NCI-H2081 treated with DMSO at 0.1 percent for 48 hours (cell line): ENCODE measurements at places on chromosomes 16 and 17.

DNA sequence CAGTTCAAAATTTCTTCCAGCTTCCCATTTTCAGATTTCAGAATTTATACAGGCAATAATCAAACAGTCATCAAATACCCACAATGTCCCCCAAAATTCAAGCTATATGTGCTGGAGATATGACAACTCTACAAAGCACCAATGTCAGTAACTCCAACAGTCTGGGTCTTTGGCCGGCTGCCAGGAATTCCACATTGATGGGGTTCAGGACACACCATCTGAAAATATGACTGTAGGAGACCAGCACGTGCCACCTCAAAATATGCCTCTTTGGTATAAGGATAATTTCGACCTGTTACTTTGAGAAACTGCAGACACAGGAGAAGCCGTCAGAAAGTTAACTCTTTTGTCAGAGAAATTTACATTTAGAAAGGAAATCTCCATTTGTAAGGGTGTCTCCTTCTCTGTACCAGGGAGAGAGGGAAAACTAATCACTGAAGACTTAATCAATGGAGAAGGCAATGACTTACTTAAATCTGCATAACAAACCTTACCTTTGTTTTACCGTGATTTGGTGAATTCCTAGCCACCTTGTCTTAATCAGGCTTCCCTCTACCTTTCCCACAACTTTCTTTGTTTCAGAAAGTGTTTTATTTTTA, 594.3 kb upstream of the CDH5 start:
- no peak for DNase-seq

DNA sequence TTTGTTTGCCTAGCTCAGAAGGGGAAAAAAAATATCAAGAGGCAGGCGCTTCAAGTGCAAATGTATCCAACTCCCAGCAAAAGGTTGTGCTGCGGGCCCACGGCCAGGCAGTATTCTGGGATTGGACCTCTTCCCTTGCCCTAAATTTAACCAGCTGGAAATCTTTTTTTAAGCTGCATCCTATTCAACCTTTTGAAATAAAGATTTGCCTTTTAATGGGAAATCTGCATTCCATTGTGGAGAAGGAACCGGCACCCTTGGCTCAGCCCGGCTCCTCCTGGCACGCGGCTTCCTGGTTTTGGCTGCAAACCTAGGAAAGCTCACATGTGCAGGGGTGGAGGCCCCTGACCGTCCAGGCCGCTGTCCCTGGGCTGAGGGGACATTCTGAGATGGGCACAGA, 38.8 kb upstream of the ENPP7 start:
- DNase-seq: no peak

GRCh38 chr17:74343526-74344284, 17.7 kb downstream of the KIF19 start:
- DNase-seq: no peak

DNA sequence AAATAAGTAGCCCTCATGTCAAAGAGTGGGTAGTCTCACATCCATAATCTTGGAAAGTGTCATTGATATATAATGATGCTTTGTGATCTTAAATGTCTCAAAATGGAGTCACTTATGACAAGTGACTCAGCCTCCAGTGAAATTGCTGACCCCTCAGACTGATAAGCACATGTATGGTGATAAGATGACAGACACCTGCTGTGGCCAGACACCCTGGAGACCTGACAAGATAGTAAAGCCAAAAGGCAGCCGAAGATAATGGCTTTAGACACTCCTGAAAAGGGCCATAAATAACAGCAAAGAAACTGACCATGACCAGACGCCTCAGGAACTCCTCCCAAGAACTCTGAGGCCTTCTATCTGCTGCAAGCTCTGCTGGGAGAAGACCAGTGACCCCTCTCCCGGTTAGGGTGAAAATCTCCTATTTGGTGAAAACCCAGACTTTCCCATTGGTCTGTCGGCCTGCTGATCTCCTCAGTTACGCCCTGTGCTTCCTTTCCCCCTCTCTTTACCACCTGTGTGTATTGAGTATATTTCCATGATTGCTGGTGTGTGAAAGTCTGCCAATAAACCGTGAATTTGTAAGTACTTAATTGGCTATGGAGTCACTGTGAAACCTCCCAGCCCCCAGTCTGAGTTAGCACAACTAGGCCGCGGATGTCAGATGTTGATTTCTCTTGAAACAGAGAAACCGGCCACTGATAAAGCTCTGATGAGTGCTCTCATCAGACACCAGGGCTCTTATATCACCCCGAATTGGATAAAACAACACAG, 226.7 kb upstream of the MYOCD start:
- no peak for DNase-seq

GRCh38 chr17:30567231-30568116, 90.3 kb downstream of the GOSR1 start:
- DNase-seq: no peak

GRCh38 chr17:76824093-76824492, 44.1 kb upstream of the MGAT5B start:
- DNase-seq: no peak

DNA sequence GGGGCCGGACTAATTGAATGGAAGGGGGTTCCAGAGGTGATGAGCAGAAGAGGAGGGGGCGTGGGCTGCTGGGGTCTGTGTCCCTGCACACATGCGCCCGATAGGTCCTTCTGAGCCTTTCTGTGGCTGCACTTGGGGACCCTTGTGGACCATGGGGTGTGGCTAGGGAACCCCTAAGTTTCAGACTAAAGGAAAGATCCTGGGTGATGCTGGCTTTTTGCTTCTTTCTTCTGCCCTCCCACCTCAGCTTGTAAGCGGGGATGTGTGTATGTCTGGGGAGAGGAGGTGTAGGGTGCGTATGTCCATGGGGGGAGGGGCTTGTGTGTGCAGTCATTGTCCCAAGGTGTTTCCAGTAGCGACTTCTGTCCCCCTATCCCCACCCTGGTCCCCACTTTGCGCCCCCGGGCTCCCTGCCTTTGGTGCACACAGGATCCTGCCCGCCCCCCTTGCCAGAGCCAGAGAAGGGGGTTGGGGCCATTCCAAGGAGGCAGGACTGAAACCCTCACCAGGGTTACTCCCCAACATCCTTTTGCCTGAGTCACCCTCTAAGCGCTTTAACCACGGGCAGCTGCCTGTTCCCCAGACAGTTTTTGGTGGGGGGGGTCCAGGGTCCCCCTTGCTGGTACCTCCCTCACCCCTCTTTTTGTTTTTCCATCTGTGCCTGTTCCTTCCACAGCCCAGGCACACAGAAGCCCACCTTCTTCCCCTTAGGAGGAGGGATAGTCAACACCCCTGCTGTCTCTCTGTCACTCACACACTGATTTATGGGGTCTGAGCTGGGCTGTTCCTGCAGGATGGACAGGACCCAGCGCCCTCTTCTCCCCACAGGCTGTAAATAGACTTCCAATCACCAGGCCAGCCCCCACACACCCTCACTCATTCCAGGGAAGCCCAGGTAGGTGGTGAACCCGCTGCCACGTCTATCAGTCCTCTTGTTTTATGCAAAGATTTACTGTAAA, 83.2 kb downstream of the ARHGAP23 start:
- no peak for DNase-seq

DNA sequence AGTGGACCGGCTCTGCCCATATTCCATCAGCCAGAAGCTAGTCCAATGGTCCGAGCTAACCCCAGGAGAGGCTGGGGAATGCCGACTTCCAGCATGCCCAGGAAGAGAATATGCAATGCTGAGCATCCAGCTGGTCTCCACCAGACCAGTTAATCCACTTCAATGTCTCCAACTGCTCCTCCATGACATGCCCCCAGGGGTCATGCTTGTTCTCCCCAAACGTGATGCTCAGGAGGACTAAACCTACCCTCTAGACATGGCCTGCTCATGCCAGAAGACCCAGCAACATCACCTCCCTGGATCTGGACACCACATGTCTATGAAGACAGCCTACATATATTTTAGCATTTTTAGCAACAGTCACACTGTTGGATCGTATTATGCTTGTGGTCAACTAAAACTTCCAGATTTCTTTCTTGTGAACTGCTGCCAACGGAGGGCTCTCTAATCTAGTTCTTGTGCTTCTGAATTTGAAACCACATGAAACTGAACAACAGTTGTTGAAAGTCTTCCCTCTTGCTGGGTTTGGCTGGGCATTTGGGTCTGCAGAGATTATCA, 245.1 kb downstream of the SOX9 start:
- no peak for DNase-seq

DNA sequence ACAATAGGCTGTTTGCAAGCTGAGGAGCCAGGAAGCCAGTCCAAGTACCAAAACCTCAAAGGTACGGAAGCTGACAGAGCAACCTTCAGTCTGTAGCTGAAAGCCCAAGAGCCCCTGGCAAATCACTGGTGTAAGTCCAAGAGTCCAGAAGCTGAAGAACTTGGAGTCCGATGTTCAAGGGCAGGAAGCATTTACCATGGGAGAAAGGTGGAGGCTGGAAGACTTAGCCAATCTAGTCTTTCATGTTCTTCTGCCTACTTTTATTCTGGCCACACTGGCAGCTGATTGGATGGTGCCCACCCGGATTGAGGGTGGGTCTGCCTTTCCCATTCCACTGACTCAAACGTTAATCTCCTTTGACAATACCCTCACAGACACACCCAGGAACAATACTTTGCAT, 15.3 kb downstream of the CD300LB start:
- no peak for DNase-seq

DNA sequence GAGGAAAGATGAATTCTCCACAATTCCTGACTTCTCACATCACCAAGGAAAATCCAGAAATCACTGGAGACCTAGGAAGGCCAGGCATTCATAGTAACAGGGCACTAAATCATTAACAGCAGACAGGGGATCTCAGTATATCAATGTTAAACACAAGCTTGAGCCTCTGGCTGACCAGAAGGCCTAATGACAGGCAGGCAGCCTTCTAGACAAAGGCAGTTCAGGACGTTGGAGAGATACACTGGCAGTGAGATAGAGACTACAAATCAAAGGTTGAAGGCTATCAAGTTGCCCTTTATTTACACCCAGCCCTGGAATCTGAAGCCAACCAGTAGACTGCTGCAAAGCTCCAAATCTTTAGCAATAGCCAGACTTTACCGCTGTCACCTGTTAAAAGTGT, 422.8 kb upstream of the CCL2 start:
- no peak for DNase-seq

DNA sequence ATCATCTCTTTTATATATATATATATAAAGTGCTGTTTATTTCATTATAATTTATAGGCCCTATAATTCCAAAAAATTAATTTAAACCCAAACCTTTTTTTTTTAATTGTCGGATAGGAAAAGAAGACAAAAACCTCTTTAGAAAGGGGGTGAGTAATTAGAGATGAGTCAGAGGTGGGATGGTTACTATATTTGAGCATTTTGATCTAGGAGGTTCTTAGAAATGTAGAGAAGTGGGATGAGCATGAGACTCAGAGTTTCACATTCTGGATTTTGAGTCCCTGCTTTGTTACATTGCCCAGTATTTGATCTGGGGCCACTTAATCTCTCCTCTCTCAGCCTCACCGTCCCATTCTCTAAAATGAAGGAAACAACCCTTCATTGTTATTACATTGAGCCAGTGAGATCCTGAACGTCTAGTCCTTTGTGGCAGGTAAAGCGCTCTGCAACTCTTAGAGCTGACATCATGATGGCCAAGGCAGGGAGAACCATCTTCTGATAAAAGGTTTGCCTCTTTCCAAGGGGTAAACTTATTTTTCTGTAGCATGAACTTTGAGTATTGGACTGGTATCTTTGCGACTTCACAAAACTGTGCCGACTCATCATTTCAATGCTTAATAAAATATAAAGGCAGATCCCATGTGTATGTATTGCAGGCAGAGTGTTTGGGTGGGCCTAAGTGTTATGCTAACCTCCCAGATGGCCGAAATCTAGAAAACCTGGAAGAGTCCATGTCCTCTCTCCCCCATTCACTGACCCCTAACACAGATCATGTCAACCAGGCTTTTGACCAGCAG, 21.3 kb downstream of the HS3ST3B1 start:
- DNase-seq: no peak

- no peak for DNase-seq
Observed at GRCh38 chr17:46043606-46044005, 44.6 kb downstream of the STH start.

DNA sequence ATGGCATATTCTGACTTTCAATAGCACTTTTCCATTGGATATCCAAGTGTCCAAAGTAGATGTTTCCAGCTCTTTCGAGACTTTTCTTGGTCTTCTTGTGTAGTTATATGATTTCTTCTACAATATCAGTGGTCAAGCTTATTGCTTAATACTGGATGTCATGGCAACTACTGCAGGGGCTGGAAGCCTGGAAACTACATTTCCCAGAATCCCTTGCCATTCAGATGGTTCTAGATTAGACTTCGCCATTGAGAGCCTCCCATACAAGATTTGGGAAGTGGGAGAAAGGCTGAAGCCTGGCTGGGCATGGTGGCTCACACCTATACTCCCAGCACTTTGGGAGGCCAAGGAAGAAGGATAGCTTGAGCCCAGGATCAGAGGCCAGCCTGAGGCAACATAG, 153.6 kb downstream of the C16orf95 start:
- DNase-seq: no peak

DNA sequence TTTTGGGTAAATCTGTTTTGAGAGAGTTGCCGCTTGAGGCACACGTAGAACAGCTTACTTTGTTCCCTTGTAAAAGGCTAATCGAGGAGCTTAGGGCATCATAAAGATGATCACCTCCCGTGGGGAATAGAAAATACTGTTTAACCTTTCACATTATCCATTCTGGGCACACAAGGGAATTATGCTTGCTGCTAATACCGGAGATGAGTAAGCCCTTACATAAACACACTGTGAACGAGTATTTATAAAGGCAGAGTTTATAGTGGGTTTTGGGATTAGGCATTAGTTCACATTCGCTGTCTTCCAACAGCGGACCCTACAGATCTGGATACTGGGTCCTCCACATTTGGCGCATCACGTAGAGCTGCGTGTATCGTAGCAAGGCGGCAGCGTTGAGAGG, 51.2 kb upstream of the CNTNAP4 start:
- no peak for DNase-seq

DNA sequence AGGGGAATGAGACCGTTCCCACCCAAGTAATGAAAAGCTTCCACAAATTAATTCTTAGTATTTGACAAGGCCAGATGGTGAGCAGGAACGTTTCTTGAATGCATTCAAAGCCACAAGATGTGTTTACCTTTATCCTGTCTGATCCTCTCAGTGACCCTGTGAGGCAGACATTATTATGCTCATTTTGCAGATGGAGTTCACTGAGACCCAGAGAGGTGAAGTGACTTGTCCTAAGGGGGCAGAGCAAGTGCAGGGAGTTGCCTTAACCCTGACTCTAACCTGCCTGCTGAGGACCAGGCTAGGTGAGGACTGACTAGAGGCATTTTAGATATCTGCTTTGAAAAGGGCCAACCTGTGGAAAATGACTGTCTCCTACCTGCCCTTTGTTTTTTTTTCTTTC, 156.7 kb downstream of the HAPSTR1 start:
- no peak for DNase-seq

DNA sequence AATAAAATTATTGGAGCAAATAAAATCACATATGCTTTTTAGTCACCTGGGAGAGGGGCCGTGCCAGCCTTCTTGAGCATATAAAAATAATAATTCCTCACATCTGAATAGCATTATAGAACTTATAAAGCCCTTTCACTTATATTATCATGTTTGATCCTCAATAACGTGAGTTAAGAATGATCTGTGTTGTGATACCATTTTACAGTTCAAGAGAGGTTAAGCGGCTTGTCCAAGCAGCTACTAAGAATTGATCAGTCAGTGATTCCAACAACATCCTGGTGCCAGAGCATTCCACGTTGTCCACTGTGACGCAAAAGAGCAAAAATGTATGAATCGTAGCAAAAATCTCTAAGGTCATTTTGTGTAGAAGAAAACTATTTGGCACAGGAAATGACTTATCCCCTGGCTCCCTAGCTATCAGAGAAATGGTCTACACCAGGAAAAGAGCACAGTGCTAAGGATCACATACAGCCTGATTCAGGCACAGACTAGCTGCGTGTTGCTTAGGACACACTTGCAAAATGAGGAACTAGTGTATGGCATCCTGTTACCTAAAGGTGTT, 33.0 kb downstream of the ANKFN1 start:
- no peak for DNase-seq
